ENCODE measurements at places on chromosomes 7 and 10.

DNA sequence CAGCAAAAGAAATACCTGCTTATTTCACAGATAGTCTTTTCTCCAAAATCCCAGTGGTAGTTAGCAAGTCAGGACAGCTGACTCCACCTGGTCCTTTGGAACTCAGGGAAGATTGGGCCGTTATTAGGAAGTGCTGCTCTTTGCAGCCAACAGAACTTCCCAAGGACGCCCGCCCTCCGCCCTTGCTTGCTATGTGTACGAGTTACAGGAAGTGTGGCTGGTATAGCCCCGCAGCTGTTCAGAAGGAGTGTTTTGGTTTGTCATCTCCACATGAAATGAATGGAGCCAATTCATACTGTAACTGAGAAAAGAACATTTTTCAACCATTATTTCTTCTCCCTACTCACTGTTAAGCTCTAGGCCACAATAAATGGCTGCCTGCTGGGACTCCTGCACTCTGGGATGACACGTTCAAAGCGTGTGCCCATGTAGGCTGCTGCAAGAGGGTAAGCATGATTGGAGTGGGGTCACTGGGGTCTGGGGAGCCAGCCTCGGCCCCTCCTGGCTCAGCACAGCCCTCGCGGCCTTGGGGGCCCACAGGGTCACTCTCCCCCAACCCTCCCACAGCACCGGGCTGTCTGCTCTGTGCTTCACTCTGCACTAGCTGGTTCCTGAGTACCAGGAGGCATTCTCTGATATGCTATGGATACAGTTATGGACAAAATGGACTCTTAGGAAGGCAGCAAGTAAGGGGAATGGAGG, 244.0 kb downstream of the EBF3 start:
- DNase-seq = no peak

DNA sequence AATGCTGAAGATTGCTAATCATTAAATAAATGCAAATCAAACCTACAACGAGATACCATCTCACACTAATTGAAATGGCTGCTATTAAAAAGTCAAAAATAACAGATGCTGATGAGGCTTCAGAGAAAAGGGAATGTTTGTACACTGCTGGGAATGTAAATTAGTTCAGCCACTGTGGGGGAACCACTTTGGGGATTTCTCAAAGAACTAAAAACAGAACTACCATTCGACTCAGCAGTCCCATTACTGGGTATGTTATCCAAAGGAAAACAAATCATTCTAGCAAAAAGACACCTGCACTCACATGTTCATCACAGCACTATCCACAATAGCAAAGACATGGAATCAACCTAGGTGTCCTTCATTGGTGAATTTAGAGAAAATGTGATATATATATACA, 379.0 kb upstream of the CNTNAP2 start:
- no peak for DNase-seq

GRCh38 chr10:50510517-50511473, 113.0 kb downstream of the SGMS1 start:
- DNase-seq = no peak

DNA sequence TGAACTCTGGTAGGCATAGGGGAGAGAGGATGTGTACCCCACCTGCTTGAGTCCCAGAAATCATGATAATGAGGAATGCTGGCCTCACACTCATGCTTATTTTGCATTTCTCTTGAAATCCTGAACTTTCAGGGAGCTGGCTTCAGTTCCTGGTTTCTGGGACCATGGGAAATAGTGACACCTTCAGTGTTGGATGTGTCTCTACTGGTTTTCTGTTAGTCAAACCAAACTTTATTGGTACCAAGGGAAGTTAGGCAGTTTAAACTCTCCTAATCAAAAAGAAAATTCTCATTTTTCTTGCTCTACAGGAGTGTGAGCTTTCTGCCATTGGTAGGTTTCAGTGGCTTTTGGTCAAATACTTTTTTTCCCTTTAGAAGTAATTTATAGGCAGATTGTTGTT, 11.8 kb upstream of the PCGF5 start:
- no peak for DNase-seq

DNA sequence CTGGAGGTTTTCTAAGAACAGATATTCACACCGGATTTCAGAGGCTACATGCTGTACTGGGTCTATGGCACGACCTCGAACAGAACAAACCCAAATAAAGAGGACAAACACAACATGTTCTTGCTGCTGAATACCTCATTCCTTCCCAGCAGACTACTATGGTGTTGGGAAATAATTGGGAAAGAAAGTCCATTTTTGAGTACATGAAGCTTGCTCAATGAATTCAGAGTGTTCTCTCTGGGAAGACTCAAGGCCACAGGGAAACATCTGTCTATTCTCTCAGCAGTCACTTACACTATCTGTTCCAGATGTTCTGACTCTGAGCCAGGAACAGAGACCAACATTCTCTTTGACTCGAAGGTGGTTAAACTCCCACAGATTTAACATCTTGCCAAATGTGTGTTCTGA, 30.9 kb downstream of the LAMB1 start:
- DNase-seq = no peak

DNA sequence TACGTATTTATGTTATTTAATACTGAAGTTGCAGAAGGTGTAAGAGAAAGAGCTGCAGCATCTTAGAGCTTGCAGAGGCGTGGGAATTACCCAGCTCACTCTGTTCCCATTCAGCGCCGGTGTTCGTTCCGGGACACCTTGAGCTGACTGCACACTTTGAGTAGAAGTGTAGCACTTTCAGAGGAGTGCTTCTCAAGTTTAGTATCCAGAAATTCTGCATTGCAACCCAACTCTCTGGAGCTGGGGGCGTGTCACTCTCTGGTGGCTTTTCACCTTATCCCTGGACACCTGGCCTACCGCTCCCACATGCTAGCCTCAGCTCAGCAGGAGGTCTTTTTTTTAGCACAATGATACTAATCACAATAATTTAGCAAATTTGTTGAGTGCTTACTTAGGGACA, 66.4 kb upstream of the SHH start:
- no peak for DNase-seq

DNA sequence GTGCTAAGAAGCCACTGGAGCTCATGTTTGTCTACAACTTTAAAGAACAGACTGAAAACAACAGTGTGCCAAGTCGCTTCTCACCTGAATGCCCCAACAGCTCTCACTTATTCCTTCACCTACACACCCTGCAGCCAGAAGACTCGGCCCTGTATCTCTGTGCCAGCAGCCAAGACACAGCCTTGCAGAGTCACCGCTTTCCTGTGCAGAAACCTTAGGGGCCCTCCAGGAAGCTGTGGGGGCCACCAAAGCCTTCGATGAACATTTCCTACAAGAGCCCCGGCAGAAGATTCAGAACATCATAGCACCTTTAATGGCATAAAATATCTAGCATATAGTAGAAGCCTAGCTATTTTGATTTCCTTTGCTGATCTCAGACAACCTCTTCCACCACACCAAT, 88.0 kb upstream of the PRSS58 start:
- no peak for DNase-seq

GRCh38 chr7:5218564-5219360, 28.7 kb downstream of the WIPI2 start:
- no peak for DNase-seq
